Fibroblast of upper back skin (primary cell): ENCODE measurements at places on chromosomes 7 and 10.

GRCh38 chr10:117532451-117533107 lies 10.0 kb upstream of the EMX2 start:
- DNase-seq = no peak

GRCh38 chr7:82129091-82129490 lies 314.5 kb downstream of the CACNA2D1 start:
- no peak for DNase-seq

DNA sequence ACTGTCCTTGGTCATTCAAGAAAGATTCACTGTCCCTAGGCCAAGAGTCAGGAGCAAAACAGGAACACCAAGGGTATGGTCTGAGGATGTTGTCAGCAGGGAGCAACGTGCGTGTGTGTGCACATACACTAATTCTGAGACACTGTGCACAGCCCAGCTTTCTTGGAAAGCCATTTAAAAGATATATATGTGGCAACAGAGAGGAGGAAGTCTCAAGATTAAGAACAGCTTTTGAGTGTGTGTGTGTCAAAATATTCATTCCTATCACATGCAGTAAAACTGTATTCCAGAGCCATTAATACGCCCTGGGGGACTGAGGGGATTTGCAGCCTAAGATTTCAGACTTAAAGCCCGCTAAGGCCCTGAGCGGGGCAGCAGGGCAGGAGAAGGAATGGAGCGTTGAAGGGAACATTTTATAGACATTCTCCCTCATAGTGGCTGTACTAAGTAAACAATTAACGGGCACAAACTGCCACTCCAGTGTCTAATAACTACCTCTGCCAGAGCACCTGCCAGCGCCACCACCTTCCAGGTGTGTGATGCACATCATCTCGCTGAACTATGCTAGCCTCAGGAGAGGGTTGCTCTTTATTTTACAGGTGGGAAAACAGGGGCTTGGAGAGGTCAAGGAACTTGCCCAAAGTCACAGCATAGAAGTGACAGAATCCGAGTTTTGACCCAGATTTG lies 2.0 kb downstream of the NOD1 start:
- peak; percentile 52 for DNase-seq

DNA sequence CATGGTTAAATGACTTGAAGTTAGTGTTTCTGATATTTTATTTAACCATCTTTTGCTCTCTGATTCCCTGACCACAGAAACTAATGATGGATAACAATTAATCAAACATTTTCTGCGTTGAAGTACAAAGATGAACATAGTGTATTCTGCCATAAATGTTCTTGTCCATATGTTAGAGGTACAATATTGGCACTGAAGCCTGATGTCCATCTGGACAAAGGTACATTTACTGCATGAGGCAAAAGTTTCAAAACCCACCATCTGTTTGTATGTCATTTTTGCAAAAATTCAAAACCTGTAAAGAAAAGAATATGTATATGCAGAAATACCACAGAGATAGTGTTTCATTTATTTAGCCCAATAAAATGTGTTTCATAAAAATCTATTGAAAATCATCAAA lies 861.5 kb downstream of the ANKRD7 start:
- DNase-seq = no peak

GRCh38 chr10:91944880-91945630 lies 21.5 kb downstream of the BTAF1 start:
- DNase-seq = peak; percentile 61

- no peak for DNase-seq
Measured at GRCh38 chr10:57336341-57336740, 931.4 kb downstream of the IPMK start.

DNA sequence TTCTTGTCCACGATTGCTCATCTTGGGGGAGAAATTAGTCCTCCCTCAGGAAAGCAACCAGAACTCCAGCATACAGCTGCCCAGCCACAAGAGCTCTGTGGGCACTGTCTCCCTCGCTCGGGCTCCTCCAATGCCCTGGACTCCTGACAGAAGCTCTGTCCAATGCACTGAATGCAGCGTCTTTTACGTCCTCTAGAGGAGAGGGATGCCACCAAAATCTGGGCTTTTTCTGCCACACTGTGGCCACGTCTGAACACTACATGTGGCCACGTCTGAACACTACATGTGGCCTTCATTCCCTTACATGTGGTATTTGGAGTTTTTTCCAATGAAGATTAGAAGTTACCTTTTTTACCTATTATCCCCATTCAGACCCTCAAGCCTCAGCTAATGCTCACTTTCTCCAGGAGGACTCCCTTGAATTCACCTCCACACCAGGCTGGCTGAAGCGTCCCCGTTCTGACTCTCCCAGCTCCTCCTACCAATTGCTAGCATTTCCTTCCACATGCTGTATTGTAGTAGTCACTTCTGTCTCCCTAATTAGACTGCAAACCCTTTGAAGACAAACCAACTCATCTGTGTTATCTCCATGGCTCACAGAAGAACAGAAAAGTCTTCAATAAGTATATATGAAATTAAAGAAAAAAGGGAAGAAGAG lies 134.3 kb upstream of the PDE1C start:
- peak; percentile 80 for DNase-seq

- no peak for DNase-seq
Measured at GRCh38 chr10:31188792-31189406, 130.1 kb upstream of the ZEB1 start.

DNA sequence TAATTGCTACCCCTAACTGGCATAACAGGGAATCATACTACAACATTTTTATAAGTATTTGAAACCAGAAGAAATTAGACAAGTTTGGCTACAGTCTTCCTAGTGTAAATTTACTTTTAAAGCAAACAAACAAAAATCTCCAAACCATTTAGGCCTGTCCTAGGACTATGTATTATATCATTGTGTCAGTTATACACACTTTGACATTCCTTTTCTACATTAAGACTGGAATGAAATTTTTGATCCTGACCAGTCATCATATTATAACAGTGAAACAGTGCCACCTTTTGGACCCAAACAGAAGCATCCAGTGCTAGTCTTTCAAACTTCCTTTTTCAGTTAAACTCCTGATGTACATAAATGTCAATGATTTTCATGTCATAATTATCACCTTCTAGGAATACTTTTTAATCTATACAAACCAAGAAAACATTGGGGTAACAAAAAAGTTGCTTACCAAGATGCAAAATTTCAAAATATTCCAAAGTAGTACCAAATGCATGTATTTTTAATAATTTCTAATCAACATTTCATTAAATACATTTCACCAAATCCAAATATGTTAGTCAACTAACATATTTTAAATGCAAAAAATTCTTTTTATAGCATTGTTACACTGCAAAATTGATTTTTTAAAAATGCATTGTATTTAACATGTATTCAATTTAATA lies 75.7 kb downstream of the IMMP2L start:
- DNase-seq = peak; percentile 64

GRCh38 chr10:124008187-124008586 lies 85.2 kb downstream of the CHST15 start:
- no peak for DNase-seq

DNA sequence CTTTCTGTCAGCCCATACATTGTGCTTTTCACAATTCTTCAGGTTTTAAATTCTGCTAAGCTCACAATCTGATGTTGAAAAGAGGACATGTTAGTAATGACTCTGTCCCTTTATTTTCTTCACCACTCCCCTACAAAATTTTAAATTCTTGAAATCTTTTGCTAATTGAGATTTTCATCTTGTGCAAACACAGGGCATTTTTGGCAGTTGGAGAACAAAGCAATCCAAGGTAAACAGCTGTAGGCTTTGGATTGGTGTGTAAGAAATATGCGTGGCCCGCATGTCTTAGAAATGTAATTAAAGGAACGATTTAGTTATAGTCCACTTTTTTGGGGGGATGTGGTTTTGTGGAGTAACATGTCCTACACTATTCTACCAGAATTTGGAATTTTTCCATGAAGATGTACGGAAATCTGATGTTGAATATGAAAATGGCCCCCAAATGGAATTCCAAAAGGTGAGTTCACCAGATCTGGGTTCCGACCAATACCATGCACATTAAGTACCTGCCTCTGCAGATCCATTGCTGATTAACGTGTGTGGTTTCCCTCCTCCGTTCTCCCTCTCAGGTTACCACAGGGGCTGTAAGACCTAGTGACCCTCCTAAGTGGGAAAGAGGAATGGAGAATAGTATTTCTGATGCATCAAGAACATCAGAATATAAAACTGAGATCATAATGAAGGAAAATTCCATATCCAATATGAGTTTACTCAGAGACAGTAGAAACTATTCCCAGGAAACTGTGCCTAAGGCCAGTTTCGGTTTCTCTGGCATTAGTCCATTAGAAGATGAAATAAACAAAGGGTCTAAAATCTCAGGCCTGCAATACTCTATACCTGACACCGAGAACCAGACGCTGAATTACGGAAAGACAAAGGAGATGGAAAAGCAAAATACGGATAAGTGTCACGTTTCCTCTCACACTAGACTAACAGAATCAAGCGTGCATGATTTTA lies 181.1 kb downstream of the ARHGAP21 start:
- DNase-seq = no peak

DNA sequence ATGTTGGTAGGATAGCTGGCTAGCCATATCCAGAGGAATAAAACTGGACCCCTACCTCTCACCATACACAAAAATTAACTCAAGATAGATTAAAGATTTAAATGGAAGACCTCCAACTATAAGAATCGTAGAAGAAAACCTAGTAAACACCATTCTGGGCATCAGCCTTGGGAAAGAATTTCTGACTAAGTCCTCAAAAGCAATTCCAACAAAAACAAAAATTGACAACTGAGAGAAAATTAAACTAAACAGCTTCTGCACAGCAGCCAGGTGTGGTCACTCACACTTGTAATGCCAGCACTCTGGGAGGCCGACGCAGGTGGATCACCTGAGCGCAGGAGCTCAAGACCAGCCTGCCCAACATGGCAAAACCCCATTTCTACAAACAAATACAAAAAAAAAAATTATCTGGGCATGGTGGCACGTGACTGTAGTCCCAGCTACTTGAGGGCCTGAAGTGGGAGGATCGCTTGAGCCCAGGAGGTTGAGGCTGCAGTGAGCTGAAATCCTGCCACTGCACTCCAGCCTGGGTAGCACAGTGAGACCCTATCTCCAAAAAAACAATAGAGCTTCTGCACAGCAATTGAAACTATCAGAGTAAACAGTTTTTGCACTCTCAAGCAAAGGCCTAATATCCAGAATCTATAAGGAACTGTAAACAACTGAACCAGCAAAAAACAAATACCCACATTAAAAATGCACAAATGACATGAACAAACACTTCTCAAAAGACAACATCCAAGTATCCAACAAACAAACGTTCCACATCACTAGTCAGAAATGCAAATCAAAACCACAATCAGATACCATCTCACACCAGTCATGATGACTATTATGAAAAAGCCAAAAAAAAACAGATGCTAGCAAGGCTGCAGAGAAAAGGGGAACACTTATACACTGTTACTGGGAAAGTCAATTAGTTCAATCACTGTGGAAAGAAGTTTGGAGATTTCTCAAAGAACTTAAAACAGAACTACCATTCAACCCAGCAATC lies 4.8 kb downstream of the CRPPA start:
- DNase-seq = peak; percentile 53

- DNase-seq = no peak
Measured at GRCh38 chr10:117365612-117366011, 9.6 kb downstream of the PDZD8 start.

- DNase-seq = no peak
Measured at GRCh38 chr7:17320657-17321056, 22.2 kb downstream of the AHR start.

DNA sequence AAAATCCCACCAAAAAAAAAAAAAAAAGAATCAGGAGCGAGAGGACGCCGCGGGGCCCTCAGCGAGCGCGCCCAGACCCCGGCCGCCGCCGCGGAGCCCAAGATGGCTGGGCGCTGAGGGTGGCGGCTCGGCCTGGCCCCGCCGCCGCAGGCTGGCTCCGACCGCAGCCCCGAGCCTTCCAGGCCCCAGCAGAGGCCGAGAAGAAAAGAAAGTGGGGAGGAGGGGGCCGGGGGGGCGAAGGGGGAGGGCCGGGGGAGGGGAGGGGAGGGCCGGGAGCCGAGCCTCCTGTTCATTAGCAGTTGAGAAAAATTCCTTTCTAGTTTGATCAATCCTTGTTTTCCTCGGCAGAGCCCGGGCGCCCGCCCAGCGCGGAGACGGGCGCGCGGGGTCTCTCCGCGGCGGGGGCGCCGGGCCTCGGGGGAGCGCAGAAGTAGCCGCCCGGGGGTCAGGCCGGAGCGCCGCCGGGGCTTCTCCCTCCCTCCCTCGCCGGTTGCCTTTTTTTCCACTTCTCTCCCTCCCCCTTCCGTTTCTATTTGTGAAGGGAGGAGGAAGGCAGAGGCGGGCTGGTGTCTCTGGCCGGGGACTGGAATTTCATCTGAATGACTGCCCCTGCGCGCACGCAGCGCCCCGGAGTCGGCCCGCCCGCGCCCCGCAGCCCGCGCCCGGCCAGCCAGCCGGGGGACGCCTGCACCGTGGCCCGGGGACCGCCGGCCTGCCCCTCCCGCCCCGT lies 778 bp upstream of the TRIM8 start:
- DNase-seq = peak; percentile 76

- peak; percentile 96 for DNase-seq
Measured at GRCh38 chr7:94056796-94057207, 52.6 kb upstream of the BET1 start.

DNA sequence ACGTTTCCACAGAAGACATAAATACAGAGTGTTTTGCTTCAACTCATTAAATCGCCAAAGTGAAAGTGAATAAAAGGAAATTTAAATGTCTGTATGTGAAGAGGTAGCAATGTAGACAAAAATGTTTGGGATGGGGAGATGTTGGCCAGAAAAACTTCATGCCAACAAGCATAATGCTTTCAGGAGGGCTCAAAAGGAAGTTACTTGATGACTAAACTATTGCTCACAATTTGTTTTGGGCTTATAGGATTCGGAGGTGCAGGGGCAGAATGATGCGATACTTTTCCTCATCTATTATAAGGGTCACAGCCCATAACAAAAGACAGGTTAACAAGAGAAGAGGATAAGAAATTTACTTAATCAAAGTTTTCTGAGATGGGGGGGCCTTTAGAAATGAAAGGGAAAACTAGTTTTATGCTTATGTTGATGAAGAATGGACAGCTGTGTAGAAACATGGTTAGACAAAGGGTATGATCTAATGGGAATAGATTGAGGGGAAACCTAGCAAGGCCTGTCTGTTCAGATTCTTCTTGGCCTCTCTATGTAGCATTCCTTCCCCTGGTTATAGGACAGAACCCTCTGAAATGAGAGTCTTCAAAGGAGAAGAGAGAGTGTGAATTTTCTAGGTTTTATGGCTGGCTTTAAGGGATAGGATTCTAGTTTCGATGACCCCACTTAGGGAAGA lies 898.6 kb downstream of the LRMDA start:
- peak; percentile 61 for DNase-seq

DNA sequence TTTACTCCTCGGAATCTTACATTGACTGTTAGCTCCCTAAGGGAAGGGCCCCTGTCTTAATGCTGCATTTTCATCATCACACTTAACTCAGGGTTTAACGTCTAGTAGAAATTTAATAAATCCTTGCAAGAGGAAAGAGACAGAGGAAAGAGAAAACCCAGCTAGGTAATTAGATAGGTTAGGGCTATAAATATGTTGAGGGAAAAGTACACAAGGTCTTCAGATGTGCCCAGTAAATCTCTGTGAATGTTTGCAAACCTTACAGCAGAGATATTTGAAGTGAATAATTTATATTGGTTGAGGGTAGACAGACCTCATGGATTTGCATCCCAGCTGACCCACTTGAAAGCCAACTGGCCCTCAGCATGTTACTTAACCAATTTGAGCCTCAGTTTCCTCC lies 315.5 kb upstream of the NPVF start:
- no peak for DNase-seq
